HepG2 (cell line): ENCODE measurements at places on chromosomes 4 and X. TPM values are rescaled to one million over a fixed set of nuclear protein-coding genes. Genes with fewer than 3 reads are reported as not detected.

CLDN2 gene
- total RNA-seq, result 1.1 and 1.5 TPM in 2 replicates

DNA sequence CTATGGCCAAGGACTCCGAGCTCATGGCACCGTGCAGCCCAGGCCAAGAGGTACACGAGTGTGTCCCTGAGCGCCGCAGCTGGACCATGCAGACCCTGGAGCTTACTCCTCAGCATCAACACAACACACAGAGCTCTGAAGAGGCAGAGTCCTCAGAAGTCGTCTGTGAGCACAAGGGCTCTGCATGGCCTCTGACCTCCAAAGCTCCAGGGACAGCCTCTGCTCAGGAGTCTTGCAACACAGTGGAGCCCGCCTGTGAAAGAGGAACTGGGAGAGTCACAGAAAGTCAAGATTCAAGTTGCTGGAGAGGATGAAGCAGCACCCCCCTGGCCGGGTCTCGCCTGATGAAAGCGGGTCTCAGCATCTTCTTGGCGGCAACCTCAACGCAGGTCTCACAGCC, 2.9 kb downstream of the LRPAP1 start:
- H3K4me3 ChIP-seq, result no peak overlapping the region
- H3K27me3 ChIP-seq, result no peaks in the 10 kb centered on the region
- peaks cover 20% of the 10 kb centered on the region for H3K36me3 ChIP-seq
- peaks cover 28% of the 10 kb centered on the region for H3K4me1 ChIP-seq
- DNase-seq, result no peak

GABRG1 gene
- not detected in 2 replicates for total RNA-seq

JADE3 gene
- 7.7 and 16.9 TPM in 2 replicates for total RNA-seq

FSTL5 gene
- 0.07 and 0.28 TPM in 2 replicates for total RNA-seq

TMPRSS11A gene
- total RNA-seq, result not detected in 2 replicates
